HFFc6 (cell line): ENCODE measurements at places on chromosomes 13 and 19.
A peak's percentile ranks its signal among the peaks of the same experiment; 100 is the strongest.

- no peak for DNase-seq
These were observed 104.9 kb downstream of the MZT1 start for GRCh38 chr13:72622546-72622945.

DNA sequence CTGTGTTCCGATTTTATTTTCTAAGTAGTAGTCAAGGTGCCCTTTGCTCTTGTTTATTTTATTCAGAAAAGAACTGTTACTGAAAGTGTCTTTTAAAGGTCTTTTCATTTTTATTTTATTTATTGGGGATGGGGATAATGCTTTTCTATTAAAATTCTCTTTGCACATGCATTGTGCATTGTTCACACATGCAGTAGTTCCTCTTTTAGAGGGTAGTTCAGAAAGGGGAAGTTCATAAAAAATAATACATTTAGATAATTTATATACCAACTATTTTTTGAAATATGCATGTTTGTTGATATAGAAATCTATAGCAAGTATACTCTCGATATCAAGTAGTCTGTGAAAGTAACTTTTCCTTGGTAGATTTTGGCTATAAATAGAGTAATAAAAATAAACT lies 3.5 kb downstream of the GPC5 start:
- DNase-seq, result no peak

- DNase-seq, result peak; percentile 5
These were observed 86.1 kb downstream of the DHRS12 start for GRCh38 chr13:51717786-51718398.

DNA sequence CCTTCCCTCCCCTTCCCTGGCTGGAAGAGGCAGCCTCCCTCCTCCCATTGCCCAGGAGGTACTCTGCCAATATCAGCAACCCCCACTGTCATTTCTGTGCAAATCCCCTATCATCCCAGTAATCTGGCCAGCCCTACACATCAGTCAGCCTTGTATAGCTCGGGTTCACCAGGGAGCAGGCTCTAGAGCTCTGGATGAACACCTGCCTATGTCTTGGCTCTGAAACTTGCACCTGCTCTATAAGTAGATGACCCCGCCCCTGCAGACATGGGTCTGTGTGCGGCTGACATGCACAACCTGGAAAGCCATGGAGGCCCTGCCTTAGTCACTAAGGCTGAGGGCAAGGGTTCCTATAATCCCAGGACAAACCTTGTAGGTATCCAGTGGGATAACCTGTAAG lies 1042.9 kb downstream of the UQCRFS1 start:
- no peak for DNase-seq

DNA sequence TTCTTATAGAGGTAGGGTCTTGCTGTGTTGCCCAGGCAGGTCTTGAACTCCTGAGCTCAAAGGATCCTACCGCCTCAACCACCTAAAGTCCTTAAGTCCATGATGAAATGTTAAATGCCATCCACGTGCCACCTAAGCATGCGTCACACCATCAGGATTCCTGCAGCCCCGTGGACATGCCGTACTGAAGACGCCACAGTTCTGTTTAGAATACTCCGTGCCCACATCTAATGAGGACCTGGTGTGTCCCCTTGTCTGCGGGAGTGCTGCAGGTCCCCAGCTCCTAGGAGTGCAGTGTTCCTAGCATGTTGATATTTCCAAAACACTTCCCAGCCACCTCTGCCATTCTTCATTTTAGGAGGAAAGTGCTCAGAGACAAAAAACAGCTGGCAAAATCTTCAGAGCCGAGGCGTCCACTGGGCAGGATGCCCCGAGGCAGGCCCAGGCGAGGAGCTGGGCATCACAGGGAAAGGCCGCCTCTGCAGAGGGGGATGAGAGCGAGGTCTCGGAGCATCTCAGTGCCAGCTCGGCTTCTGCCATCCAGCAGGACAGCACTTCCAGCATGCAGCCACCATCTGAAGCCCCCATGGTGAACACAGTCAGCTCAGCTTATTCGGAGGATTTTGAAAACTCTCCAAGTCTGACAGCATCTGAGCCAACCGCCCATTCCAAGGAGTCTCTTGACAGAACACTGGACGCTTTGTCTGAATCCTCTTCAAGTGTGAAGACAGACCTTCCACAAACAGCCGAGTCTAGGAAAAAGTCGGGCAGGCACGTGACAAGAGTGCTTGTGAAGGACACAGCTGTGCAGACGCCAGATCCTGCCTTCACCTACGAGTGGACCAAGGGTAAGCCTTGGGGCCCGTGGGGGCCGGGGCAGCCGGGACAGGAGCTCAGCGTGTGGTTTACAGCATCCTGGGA lies 13.2 kb downstream of the C19orf44 start:
- no peak for DNase-seq

DNA sequence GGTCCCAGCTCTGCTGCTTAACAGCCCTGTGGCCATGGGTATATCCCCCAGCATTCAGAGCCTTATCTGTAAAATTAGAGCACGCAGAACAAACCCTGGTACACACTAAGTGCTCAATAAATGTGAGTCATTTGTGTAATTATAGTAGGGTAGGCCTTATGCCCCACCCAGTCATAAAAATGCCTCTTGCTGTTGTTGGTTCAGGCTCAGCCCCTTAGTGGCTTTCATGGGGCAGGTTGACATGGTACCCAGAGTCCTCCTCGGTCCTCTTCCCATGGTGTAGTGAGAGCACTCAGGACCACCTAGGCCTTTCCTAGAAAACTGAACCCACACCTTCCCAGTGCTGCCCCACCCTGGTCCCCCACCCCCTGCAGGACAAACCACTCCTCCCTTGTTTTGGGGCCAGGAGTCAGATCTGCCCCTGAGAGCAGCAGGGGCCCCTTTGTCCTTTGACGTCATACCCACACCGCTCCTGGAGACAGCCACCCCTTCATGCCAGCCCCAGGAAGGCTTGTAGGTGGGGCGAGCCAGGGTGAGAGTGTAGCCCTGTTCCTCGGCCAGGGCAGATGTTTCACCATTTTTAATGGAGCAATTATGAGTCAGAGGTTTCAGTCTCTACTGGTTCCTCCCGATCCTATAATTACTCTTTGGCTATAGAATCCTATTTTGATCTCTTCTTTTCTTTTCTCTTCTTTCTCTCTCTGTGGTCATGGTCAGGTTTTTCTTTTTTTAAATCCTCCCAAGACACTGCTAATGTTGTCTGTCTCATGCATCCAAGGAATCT lies 36.8 kb downstream of the ACTN4 start:
- peak; percentile 94 for DNase-seq

- DNase-seq, result no peak
These were observed 2.9 kb downstream of the PROSER3 start for GRCh38 chr19:35760711-35761349.

DNA sequence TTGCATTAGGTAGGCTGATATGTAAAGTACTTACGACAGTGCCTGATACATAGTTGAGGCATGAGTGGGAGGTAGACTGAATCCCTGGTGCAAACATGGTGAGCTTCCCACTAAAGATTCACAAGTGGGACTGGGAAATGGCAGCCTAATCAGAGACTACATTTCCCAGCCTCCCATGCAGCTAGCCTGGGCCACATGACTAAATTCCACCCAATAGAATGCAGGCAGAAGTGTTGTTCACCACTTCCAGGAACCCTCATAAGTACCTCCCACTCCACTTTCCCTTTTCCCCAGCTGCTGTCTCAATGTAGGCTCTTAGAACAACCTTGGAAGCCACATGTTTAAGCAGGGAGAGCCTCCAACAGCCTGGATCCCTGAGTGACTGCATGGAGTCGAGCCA lies 104.9 kb downstream of the CACNA1A start:
- peak; percentile 35 for DNase-seq

DNA sequence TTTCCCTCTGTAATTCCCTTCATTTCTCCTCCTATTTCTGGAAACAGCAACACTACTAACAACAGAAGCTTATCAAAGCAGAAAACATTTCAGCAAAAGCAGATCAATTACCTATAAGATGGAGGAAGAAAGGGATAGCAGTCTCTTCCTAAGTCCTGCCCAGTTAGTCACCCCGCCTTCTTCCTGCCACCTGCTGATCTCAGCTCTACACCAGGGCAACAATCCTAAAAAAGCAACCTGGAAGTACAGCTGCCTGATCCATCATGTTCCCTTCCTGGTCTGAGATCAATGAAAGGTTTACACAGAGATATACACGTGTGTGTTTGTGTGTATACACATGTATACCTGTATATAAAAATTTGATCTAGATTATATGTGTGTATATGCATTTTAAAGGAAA lies 59.4 kb downstream of the TSC22D1 start:
- no peak for DNase-seq

GRCh38 chr13:109684824-109685202 lies 101.6 kb downstream of the IRS2 start:
- no peak for DNase-seq

DNA sequence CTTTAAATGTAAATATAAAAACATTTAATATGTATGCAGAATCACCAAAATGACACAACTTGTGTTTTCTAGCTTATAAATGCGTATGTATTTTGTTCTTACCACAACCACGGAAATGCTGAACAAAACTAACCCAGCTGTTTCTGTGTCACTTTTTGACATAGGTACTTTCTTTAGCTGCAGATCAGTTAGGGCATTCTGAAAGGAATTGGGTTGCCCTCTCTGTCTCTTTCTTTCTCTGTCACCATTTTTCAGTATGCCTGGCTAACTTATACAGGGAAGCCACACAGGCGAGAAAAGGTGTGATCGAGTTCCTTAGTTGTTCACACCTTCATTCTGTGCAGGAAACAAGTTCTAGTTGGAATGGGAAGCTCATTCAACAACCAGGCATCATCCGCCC lies 72.6 kb upstream of the ARGLU1 start:
- no peak for DNase-seq

GRCh38 chr19:51607920-51608562 lies 22.2 kb downstream of the SIGLEC5 start:
- DNase-seq, result peak; percentile 62

- peak; percentile 37 for DNase-seq
These were observed 50.6 kb upstream of the UQCRFS1 start for GRCh38 chr19:29263305-29264135.

DNA sequence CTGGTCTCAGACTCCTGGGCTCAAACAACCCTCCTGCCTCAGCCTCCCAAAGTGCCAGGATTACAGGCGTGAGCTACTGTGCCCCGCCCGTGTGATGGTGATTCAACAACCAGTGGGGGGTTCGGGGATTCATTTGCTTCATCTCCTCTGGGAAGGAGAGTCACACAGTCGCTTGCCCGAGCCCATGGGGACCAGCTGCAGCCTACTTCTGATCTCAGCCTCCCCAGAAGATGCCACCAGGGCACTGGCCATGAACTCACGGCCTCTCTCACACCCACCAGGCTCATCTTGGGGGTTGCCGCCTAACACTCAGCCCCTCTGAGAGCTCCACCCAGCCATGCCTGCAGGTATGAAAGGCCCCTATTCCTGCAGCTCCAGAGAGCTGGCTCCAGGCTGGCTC lies 6.8 kb downstream of the TOMM40 start:
- DNase-seq, result no peak

DNA sequence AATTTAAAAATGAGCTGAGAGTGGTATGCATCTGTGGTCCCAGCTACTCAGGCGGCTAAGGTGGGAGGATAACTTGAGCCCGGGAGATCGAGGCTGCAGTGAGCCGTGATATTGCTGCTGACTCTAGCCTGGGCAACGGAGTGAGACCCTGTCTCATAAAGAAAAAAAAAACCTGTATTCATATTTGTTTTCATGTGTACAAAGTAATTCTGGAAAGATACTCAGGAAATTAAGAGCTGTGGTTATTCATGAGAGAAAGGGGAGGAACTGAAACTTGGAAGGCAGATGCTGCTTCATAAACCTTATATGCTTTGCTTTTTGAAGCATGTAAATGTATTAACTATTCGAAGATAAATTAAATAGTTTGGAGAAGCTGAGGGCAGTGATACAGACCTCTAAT lies 8.8 kb upstream of the RLN3 start:
- DNase-seq, result no peak

DNA sequence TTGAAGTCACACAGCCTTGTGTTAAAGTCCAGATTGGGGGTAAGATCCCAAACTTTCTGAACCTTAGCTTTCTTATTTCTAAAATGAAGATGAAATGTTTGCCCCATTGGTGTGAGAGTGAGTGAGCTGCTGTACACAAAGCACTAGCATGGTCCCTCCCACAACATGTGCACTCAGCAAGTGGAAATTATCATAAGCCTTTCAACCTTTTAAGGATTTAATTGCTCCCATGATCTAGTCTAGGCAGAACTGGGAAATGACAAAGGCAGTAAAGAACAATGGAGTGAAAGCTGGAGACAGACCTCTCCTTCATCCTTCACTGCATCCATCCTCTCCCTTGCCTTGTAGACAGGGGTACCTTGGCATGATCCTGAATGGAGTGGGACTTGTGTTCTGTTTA lies 76.0 kb upstream of the GPR12 start:
- DNase-seq, result no peak

- DNase-seq, result no peak
These were observed 87.0 kb upstream of the HTR2A start for GRCh38 chr13:46983881-46984280.

GRCh38 chr19:30870876-30871275 lies 478.4 kb downstream of the TSHZ3 start:
- DNase-seq, result no peak

GRCh38 chr13:98350746-98351330 lies 173.8 kb upstream of the RNF113B start:
- no peak for DNase-seq

GRCh38 chr13:100547791-100548201 lies 40.8 kb downstream of the GGACT start:
- DNase-seq, result peak; percentile 23

- DNase-seq, result no peak
These were observed 14.8 kb downstream of the PLEKHJ1 start for GRCh38 chr19:2221250-2221831.

DNA sequence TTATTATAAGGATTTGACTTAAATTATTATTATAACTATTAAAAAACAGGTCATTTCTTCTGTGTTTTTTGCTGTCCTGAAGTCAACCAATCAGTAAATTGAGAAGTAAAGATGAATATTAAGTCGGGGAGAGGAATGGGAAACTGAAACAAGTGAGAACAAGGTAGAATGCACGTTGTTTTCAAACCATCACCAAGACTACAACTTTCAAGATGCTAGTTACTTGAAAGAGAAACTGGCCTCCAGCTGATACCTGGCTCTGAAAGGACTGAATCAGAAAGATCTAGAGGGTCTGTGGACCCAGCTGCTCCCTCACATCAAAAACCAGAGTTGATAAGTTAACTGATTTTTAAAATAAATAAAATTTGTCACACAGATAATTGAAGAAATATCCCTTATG lies 1301.5 kb upstream of the ATXN8OS start:
- no peak for DNase-seq

DNA sequence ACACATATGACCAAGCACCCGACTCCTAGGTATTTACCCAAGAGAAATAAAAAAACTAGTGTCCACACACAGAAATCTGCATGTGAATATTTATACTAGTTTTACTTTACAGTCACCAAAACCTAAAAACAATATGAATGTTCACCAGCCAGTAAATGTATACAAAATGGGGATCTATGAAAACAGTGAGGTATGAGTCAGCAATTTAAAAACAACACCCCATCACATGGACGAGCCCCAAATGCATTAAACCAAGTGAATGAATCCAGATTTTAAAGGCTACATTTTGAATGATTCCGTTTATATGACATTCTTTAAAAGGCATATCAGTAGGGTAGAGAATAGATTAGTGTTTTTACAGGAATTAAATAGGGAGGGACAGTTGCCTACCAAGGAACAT lies 22.1 kb downstream of the SIGLEC7 start:
- no peak for DNase-seq

GRCh38 chr13:48093588-48093987 lies 1.3 kb downstream of the MED4 start:
- no peak for DNase-seq

- peak; percentile 8 for DNase-seq
These were observed 262.7 kb downstream of the DLEU7 start for GRCh38 chr13:50580684-50581305.

- no peak for DNase-seq
These were observed 19.2 kb downstream of the ATP4B start for GRCh38 chr13:113638806-113639205.

- DNase-seq, result no peak
These were observed 40.2 kb downstream of the SMIM24 start for GRCh38 chr19:3440082-3440481.
